ENCODE measurements at places on chromosomes 12 and 14.
A peak's percentile ranks its signal among the peaks of the same experiment; 100 is the strongest.

DNA sequence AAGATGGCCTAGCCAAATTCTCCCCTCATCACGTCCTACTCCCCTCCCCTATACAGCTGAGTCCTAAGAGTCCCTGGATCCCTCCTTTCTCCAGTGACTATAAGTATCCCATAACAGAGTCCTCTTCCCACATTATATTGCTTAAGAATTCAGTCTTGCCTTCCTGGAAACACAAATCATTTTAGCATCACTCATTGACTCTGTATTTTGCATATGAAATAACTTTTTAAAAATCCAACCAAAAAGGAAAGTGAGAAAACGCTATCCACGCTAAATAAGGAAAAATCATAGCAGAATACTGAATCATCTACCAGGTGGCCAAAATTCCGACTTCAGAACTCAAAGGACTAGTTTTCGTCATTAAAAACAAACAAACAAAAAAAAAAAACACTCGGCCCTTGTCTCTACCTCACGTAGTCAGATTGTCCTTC lies 130.2 kb downstream of the GCH1 start:
- no peak for DNase-seq

- no peak for DNase-seq
Measured at GRCh38 chr14:28300356-28300755, 466.2 kb upstream of the FOXG1 start.

DNA sequence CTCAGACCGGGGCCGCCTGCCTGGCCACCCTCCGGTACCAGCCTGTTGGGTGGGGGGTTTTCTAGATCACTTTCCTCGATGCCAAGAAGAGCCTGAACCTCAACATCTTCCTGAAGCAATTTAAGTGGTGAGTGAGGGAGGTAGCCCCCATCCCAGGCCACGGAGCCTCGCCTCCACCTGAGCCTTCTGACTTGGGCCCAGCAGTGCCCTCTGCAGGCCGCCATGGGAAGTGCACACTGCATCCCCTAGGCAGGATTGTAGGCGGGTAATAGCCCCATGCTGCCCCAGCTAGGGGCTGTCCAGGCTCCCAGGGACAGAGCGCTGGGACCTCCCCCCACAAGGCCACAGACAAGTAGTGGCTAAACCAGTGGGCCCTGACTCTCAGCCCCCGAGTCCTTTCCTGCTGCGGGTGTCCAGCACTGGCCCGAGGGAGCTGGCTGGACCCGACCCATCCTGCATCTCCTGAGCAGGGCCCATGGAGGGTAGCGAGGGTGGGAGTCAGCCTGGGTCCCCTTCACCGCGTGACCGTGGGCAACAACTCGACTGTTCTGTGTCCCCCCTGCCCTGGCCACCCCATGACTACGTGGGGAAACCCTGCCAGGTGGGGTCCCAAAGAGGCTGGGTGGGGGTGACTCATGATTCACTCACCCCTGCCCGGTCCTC lies 15.3 kb upstream of the ADSS1 start:
- DNase-seq: peak; percentile 46

GRCh38 chr14:89085231-89085731 lies 260.8 kb downstream of the TTC8 start:
- no peak for DNase-seq

DNA sequence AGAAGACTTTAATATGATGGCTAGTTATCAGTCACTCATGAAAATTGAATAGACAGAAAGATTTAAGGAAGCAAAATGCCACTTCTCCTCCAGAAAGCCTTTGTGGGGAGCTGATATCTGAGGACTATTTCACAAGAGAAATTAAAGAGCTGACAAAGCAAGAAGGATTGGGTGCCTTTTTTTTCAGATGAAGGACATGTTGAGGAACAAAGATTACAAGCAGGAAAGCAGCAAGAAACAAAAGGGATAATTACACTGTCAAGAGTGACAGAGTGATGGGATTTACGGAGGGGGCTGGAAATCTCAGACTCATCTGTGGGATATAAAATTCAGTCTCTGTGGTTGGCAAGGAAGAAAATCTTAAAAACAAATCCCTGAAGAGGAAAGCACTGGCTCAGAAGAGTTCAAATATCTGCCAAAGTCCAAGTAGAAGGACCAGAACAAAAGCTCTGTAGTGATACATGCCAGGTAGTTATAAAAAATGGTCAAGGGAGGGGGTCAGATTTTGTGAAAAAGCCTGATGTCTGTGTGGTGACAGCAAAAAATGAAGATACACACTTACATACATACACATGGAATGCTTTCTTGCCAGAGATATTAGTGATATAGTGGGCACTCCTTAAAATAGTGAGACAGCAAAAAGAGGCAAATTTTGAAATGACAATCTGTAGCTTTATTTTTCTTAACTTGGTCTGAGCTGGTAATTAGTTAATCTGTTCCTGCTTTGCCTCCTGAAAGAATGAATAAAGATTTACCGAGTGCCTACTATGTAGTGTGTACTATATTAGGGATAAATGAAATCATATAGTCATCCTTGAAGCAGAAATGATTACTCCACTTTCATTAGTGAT lies 62.9 kb downstream of the EPS8 start:
- no peak for DNase-seq

- DNase-seq: no peak
Measured at GRCh38 chr14:62301080-62301479, 538.9 kb downstream of the SNAPC1 start.

DNA sequence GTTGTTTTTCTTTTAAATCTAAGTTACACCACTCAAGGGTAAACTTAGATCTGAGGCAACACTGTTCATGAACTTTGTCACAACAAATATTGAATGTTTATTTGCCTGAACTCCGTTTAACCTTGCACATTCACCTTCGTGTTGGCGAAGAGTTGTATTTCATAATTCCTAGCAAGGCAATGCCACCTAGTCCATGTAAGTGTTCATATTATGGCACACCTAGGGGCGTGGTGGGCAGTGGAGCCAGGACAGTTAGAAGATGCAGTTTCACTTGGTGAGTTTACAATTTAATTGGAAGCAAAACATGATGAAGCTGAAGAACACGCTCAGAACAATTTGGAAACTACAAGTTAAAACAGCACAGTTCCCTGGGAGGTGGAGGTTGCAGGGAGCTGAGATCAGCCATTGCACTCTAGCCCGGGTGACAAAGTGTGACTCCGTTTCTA lies 30.4 kb upstream of the GNPNAT1 start:
- DNase-seq: no peak
